ENCODE measurements at places on chromosomes 7 and 10.

DNA sequence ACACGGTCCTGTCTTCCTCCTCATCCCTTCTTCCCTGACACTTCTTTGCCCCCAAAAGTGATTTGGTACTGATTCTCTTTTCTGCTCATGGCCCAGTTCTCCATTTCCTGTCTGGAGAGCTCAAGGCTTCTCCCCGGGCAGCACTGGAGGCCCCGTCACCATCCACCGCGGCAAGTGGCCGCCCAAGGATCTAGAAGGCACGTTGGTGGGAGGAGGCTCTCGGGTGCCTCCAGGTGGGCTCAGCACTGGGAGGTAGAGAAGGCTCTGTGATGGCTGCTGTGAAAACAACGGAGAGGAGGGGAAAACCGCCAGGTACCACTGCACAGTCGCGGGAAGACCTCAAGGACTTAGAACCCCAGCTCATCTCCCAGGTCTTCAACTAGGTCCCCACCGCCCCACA is 134.4 kb downstream of the NEURL1 start:
- no peaks in the 10 kb centered on the region for H3K4me1 ChIP-seq
- H3K4me3 ChIP-seq, result no peak overlapping the region
- H3K27ac ChIP-seq, result no peak overlapping the region

- no peak overlapping the region for H3K27ac ChIP-seq
- no peak overlapping the region for H3K4me3 ChIP-seq
- H3K4me1 ChIP-seq, result no peaks in the 10 kb centered on the region
- H3K27me3 ChIP-seq, result no peaks in the 10 kb centered on the region
Measured at GRCh38 chr10:48900371-48900801, 39.3 kb downstream of the LRRC18 start.

- DNase-seq, result no peak
- no peak overlapping the region for H3K4me3 ChIP-seq
- no peaks in the 10 kb centered on the region for H3K36me3 ChIP-seq
- H3K27me3 ChIP-seq, result peaks cover 7% of the 10 kb centered on the region
Measured at GRCh38 chr10:130455791-130456190, 319.6 kb downstream of the GLRX3 start.

DNA sequence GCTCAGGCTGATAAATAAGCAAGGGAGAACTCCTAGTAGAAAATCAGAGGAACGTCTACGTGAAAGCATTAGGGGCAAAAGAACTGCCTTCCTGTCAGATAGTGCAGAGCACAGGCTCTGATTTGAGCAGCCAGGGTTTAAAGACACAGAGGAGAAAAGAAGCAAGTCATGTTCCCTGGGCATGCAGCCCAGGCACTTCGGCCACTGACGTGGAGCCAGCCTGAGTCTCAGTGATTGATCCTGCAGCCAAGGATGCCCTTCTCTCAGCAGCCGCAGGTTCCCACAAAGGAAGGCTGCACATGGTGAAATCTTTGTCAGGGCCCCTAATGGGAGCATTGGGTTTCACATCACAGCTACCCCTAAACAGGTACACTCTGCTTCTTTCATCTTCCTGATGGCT is 161.7 kb upstream of the HPS1 start:
- H3K27me3 ChIP-seq, result no peaks in the 10 kb centered on the region
- peak; percentile 49 for DNase-seq
- H3K4me1 ChIP-seq, result no peaks in the 10 kb centered on the region

- peaks cover 68% of the 10 kb centered on the region for H3K27me3 ChIP-seq
- DNase-seq, result peak; percentile 85
- H3K4me1 ChIP-seq, result peaks cover 14% of the 10 kb centered on the region
- peak overlapping the region; percentile 86 for H3K4me3 ChIP-seq
- H3K36me3 ChIP-seq, result no peaks in the 10 kb centered on the region
- no peak overlapping the region for H3K27ac ChIP-seq
Measured at GRCh38 chr10:71213127-71213621, 804 bp downstream of the UNC5B start.

DNA sequence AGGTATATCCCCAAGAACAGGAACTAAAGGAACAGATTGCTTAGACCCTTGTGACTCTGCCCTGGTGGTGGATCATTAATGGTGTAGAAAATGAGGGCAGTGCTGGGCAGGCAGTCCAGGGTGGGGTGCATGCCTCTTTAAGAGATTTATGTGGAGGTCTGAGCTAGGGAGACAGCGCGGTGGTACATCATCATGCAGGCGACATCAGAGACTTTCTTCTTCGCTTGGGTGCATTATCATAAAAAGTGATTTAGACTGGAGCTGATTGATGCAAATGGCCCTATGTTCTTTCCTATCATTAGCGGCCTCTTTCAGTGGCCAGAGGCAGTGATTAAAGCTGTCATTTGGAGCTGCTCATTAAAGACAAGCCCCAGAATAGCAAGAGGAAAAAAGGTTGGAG is 519.1 kb upstream of the GALNT17 start:
- no peaks in the 10 kb centered on the region for H3K27me3 ChIP-seq
- H3K27ac ChIP-seq, result peak overlapping the region; percentile 76
- no peak overlapping the region for H3K4me3 ChIP-seq
- H3K36me3 ChIP-seq, result peaks cover 1% of the 10 kb centered on the region
- H3K4me1 ChIP-seq, result no peaks in the 10 kb centered on the region

Data from endodermal cell (in vitro differentiated cells).